ENCODE measurements at places on chromosomes 2 and 18.
A peak's percentile ranks its signal among the peaks of the same experiment; 100 is the strongest.

DNA sequence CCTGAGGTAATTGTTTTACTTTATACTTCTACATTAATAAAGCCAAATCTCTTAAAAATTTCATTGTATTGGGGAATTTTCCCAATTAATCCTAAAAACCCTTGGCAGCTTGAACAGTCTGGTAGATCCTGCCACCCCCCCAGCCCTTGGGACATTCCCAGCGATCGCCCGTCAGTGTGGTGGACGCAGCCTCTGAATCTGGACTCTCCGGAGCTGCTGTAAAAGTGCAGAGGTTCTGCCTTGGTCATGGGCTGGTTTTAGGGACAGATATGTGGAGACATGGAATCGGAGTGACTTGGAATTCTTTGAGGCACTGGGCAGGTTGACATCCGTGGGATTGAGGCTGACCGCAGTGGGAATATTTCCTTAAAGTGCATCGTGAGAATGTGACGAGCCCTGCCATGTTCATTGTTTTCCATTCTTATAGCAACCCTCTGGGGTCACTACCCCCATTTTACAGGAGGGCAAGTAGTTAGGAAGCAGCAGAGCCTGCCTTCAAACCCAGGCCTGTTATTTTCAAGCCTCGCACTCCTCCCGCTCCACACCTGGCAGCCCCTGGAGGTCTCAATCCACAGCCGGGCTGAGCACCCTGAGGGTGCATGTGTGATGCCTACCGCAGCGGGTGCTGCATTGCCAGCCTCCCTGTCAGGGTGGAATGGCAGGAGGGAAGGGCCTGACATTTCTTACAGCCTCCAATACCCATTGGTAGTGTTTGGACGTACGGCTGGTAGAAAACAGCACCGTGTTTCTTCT lies 6.5 kb downstream of the EMILIN2 start:
- DNase-seq: no peak

DNA sequence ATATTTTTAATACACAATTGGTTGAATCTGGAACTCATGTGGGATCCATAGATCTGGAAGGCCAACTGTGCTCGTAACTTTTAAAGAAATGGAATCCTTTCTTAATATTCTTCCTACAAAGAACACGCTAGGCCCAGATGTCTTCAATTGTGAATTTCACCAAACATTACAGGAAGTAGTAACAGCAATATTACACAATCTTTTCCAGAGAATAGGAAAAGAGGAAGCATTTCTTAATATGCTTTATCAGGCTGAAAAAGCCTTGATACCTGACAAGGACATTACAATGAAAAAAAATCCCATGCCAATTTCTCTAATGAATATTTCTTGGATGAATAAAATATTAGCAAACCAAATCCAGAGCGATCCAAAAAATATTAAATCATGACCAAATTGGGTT lies 80.3 kb upstream of the HAAO start:
- DNase-seq: no peak

GRCh38 chr2:49003201-49003600 lies 151.1 kb downstream of the FSHR start:
- no peak for DNase-seq

GRCh38 chr18:45253973-45254708 lies 361.1 kb upstream of the SLC14A2 start:
- DNase-seq: no peak

GRCh38 chr2:98126061-98126460 lies 39.1 kb downstream of the VWA3B start:
- no peak for DNase-seq

- DNase-seq: peak; percentile 25
Observed at GRCh38 chr2:102137138-102137537, 5.4 kb upstream of the IL1R1 start.

- DNase-seq: no peak
Observed at GRCh38 chr2:127093648-127094210, 13.2 kb downstream of the BIN1 start.

DNA sequence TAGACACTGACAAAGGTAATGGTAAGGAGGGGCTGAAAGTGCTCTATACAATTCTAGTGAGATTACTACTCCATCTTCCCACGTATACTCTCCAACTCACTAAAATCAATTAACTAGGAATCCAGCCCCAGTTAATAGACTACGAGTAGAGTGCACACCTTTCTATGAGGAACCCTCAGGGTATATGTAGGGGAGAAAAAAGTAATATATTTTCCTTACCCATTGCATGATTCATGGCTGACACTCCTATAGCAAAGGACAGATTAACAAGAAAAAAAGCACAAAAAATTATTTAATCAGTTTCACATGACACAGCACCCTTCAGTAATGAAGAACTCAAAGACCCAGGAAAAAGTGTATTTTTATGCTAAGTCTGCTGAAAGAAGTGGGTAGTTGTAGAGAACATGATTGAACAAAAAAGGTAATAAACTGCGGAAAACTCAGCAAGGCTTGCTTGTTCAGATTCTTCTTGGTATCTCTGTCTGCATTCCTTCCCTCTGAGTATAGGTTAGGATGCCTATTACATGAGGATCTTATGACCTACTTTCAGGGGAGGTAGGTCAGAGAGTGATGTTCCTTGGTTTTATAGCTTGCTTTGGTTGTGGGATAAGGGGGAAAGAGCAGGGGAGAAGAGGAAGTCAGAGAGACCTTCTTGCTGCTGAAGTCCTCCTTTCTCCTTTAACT lies 342.0 kb upstream of the DLGAP1 start:
- no peak for DNase-seq

DNA sequence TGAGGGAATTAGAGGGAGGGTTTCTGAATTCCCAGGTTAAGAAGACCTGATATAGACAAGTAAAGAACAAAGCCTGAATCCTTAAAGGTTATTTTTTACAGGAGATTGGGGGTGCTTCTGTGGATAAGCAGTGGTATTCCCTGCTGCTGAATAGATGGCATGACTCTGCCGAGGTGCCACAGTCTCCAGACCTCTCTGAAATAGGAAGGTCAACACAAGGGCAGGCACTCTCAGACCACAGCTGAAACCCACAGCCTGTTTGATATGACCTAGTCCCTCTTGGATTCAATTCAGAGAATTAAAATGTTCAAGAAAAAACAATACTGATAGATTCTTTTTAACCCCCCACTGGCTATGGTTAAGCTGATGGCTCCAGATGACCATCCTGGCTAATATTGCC lies 259.3 kb downstream of the PTGR3 start:
- no peak for DNase-seq

GRCh38 chr18:2515908-2516625 lies 55.2 kb downstream of the METTL4 start:
- DNase-seq: peak; percentile 2

DNA sequence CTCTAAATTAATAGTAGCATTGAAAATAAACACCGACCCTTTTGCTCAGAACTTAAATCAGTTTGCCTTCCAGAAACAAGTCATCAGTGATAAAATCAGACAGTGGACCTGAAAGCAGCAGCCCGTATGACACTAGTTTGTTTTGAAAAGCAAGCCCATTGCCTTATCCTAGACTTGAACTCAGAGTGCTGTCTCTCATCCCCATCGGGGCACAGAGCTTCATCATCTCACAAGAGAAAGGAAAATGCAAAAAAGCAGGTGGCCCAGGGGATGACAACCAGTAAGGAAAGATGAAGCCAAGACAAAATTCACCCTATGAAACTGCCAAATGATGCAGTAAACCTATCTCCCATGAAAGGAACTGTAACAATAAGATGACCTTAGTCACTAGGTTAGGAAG lies 71.2 kb downstream of the CERKL start:
- no peak for DNase-seq

DNA sequence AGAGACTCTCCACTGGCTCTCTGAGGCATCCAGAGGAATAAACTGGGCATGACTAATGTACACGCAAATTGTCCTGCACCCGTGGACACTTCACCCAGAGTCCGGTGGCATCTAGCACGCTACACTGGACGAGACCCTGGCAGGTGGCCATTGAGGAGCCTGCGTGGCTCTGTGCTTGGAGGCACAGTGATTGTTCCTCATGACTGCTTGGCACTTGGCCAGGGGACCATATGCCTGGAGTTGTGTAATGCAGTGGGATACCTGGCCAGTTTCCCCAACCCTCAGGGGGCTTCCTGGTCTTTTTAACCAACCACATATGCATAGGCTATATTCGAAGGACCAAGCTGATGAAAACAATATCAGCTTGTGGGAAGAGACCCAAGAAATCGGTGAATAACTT lies 66.6 kb downstream of the MTCL1 start:
- DNase-seq: no peak

DNA sequence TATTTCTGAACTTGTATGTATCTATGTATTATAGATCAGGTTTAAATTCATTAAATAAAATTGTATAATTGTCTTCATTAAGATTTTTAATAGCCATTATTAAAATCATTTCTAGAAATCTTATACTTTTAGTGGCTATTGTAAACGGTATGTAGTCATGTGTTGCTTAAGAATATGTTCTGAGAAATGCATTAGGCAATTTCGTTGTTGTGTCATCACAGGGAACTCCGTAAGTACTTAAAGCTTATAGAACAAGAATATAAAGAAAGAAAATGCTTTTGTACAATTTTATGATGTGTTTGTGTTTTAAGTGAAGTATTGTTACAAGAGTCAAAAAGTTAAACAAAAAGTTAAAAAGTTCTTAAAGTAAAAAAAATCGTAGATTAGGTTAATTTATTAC lies 765.8 kb downstream of the METTL4 start:
- no peak for DNase-seq

- no peak for DNase-seq
Observed at GRCh38 chr2:136025057-136025973, 39.9 kb upstream of the DARS1 start.

DNA sequence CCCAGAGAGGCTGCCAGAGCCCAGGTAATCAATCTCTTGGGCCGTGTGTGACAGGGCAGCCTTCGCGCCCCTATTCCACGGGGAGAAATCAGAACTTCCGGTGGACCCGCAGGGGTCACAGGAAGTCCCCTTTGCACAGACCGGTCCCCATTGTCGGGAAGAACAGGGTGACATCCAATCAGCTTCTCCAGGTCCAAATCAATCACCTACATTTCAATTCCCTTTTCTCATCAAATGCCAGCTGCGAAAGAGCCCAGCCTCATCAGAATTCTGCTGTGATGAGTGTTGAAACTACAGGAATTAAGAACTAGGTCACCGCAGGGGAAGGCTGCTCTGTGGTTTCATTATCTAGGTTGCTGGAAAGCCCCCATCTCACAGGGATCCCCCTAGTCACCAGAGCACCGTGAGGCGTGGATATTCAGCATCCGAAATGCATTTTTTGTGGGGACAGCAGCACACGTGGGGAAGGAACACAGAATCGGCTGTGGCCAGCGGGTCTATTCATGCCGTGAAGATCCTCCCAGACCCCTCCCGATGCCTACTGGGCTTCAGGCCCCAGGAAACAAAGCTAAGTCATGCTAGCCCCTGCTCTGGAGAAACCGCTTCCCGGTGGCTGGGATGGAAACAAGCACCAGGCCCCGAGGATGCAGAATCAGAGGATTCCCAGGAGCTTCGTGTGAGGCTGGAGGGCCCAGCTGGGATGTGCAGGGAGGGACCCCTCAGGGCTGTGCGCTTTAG lies 193.7 kb upstream of the ID2 start:
- DNase-seq: peak; percentile 50

GRCh38 chr2:200430017-200430416 lies 79.9 kb downstream of the KCTD18 start:
- DNase-seq: no peak

GRCh38 chr2:46942891-46943626 lies 27.5 kb upstream of the MCFD2 start:
- no peak for DNase-seq

GRCh38 chr2:42414158-42414557 lies 53.1 kb upstream of the COX7A2L start:
- no peak for DNase-seq

- DNase-seq: no peak
Observed at GRCh38 chr2:41510108-41510507, 537.7 kb upstream of the PKDCC start.

GRCh38 chr18:66193938-66194337 lies 410.0 kb downstream of the CDH19 start:
- no peak for DNase-seq

GRCh38 chr18:78739882-78740677 lies 239.5 kb upstream of the SALL3 start:
- DNase-seq: no peak

- no peak for DNase-seq
Observed at GRCh38 chr2:18186816-18187613, 308.5 kb downstream of the KCNS3 start.

DNA sequence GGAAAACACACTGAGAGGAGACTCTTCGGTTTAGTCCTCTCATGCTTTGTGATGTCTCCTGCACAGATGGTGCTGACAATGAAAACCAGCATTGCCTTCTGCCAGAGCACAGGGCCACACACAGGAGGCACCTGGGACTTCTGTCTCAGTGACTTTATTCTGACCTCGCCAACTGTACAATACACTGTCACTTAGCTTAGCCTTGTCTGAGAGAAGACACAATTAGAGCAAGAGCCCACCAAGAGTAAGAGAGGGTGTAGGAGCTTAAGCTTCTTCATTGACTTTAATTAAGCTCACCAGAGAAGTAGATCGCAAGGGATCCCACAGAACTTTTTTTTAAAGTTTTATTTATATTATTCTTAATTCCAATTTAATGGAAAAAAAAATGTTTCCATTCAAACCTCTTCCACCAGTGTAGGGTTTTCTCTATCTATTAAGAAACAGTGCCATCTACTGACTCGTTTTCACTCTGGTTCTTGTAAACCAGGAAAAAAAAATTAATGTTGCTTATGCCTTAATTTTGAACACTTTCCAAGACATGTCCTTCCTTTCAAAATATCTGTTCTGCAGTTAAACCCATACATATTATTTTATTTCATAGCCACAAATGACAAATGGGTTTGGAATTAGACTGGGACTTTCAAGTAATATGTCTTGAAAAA lies 42.4 kb upstream of the DDX18 start:
- no peak for DNase-seq

DNA sequence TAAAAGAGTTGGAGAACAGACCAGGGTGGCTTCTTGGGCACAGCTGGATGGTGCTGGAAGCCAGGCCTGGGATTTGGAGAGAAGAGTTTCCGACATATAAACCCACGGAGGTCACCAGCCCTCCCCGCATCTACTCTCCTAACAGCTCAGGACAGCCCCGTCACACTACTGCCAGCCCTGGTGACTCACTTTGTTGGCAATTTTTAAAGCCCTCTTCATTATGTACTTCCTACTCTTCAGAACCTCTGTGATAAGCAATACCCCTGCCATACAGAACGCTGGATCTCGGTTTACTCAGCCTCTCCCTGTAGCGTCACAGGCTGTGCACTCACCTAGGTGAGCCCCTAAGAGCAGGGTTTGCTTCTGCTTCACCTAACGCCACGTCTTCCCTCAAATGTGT lies 48.1 kb downstream of the ID2 start:
- no peak for DNase-seq

DNA sequence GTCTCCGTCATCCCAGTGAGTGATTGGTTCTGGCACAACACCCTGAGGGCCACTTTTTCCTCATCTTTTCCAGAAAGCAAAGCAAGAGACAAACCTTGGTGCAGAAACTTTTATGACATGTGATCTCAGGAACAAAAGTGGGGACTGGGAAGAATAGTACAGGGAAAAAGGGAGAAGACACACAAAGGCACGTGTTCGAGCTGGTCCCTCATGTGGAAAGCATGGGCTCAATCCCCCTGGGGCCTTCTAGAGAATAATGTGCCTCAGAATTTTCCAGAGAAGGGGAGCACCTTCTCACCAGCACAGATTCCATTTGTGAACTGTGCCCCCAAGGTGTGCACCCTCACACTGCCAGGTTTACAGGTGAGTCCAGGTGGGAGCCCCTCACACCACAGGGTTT lies 312.6 kb downstream of the FBXO15 start:
- DNase-seq: no peak
